ENCODE measurements at places on chromosomes 6 and 20.

DNA sequence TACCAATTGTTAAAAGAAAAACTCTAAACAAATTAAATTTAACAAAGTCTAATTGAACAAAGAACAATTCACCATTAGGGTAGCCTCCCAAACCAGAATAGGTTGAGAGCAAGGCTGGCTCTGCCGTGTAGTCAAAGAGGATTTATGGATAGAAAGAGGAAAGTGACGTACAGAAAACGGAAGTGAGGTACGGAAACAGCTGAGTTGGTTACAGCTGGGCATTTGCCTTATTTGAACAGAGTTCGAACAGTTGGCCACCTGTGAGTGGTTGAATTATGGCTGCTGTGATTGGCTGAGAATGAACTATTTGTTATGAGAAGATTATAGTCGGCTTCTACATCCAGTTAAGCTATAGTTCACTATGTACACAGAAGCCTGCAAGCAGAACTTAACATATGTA is 18.5 kb upstream of the ISM1 start:
- DNase-seq, result no peak

- no peak for DNase-seq
Observed at GRCh38 chr20:47336129-47336754, 20.3 kb downstream of the ZMYND8 start.

- no peak for DNase-seq
Observed at GRCh38 chr6:76166297-76166696, 93.8 kb upstream of the IMPG1 start.

- no peak for DNase-seq
Observed at GRCh38 chr20:428658-429200, 20.6 kb downstream of the RBCK1 start.

GRCh38 chr6:153568628-153569027 is 437.5 kb upstream of the RGS17 start:
- no peak for DNase-seq

DNA sequence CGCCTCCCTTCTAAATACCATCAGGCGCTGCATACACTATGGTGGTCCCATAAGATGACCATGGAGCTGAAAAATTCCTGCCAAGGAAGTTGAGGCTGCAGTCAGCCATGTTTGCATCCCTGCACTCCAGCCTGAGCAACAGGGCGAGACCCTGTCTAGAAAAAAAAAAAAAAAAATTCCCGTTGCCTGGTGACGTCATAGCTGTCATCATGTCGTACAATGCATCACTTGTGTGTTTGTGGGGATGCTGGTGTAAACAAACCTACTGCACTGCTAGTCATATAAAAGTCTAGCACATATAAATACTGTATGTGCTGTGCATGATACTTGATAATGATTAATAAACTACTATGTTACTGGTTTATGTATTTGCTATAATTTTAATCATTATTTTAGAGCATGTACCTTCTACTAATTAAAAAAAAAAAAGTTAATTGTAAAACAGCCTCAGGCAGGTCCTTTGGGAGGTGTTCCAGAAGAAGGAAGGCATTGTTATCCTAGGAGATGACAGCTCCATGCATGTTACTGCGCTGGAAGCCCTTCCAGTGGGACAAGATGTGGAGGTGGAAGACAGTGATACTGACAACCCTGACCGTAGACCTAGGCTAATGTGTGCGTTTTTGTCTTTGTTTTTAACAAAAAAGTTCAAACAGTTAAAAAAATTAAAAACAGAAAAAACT is 132.6 kb downstream of the BANF2 start:
- DNase-seq, result no peak

DNA sequence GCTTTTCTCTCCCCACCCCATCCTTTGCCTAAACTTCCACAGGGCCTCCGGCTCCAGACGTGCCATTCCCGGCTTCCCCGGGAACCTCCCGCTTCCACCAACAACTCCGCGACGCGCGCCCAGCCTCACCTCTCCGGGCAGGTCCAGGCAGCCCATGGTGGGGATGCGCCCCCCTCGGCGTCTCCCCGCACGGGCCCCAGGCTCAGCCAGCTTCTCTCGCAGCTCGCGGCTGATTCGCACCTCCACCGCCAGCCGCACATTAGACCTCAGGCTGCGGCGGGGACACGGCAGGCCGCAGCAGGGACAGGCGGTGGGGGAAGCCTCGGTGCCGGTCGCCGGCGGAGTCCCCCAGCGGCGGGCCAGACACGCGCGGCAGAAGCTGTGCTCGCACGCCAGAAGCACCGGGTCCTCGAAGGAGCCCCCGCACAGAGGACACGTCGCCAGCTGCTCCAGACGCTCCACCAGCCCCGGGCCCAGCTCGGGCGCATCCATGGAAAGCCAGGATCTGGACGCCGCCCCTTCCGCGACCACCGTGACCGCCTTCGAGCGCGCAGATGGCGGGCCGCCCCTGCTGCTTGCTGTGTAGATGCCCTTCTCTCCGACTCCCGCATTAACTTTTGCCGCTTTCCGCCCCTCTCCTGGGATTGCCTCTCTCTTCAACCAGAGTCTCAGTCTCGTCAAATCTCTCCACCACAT is at the start of gene RNF39:
RNF39 (minus strand) TSS at position 676 of the 696 bp plus-strand sequence; CDS start at position 492, 184 bp downstream.
- no peak for DNase-seq

GRCh38 chr6:152846825-152847224 is 96.2 kb downstream of the VIP start:
- DNase-seq, result no peak

GRCh38 chr6:159759645-159760044 is 2.2 kb upstream of the ACAT2 start:
- DNase-seq, result no peak

DNA sequence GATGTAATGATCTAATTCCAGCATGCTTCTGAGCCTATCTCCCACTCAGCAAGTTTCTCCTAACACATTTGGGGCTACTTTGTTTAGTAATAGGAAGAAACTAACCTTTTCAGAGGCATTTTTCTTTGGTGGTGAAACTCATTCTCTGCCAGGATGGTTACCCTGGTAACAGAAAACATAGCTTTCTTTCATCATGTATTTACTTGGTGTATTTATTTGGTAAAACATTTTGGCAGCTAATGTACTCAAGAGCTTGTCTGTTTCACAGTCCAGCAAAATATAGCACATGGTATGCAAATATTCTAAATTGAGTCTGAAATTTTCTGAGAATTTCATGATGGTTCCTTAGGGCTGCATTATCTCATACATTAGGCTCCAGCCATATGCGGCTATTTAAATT is 100.0 kb downstream of the SLC35B3 start:
- DNase-seq, result no peak

DNA sequence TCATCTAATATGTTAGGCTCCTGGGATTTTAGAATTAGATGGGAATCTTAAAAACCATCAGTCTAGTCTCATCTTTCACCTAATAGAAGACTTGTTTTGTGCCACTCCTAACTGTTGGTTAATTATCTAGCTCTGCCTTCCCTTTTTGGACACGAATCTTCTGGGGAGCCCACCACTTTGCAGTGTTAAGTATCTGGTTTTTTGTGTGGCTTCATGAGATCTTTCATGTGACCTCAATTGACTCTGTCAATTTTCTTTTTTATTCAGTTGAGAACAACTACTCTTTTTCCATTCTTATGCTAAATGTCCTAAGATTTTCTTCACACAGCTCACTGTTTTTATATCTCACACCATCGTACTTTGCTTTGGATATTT is 16.9 kb downstream of the TBPL1 start:
- DNase-seq, result no peak

GRCh38 chr20:3606021-3606420 is 57.2 kb downstream of the GFRA4 start:
- DNase-seq, result no peak

GRCh38 chr6:75568100-75568499 is 33.6 kb upstream of the SENP6 start:
- no peak for DNase-seq

DNA sequence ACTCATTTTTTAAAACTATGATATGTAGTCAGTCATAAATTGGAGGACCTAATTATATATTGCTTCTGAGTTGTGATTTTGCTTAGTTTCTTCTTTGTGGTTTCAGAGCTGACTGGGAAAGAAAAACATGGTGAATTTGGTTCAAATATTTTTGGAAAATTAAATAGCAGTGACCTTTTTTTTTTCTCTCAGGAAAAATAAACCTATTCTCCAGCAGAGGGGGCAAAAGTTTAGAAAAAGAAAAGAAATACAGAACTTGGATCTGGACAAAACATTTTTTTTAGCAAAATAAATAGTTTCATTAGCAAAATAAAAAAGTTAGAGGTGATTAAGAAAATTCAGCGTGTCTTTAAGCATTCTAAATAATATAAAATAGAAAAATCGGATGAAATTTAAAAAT is 10.2 kb downstream of the COL10A1 start:
- DNase-seq, result no peak

DNA sequence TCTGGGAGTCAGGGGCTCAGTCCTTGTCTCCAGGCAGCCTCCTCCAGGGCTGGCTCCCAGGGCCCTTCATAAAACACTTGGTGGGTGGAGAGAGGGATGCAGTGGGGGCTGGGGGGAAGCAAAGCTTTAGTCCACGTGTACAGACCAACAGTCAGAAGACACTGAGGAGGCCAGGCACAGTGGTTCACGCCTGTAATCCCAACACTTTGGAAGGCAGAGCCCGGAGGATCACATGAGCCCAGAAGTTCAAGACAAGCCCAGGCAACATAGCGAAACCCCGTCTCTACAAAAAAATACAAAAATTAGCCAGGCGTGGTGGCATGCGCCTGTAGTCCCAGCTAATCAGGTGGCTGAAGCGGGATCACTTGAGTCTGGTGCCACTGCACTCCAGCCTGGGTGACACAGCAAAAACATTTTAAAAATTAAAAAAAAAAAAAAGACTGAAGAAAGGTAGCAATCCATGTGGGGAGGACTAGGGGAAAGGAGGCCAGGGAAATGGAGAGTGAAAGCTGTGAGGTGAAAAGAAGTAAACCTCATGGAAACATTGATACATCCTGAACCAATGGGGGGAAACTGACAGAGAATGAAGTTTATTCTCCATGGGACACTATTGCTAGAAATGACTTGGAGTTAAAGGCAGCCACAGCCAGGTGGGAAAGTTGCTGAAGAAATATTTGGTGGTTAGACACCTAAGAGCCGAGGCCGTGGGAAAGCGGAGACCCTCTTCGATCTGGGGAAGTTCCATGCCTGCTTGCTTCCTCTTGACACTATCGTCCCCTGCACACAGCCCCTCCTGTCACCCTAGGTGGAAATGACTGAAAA is 35.4 kb downstream of the PIM1 start:
- no peak for DNase-seq

GRCh38 chr6:137290601-137291261 is 71.5 kb upstream of the IFNGR1 start:
- no peak for DNase-seq

DNA sequence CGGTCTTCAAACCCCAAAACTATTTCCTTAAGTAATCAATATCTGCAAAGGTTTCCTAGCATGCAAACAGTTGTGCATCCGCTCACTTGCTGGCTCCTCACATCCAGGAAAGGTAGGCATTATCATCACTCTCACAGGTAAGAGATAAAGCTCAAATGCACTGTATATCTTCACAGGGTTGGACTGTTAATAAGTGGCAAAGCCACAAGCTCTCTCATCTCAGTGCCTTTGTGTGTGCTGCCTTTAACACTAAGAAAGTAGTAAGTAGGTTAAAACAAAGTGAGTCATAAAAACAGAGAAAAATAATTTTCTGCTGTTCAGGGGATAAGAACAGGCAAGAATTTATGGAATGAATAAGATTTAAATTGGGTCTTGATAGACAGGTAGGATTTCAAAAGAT is 21.3 kb downstream of the MAN1A1 start:
- no peak for DNase-seq

- no peak for DNase-seq
Observed at GRCh38 chr20:50625986-50626677, 65.2 kb downstream of the RIPOR3 start.

DNA sequence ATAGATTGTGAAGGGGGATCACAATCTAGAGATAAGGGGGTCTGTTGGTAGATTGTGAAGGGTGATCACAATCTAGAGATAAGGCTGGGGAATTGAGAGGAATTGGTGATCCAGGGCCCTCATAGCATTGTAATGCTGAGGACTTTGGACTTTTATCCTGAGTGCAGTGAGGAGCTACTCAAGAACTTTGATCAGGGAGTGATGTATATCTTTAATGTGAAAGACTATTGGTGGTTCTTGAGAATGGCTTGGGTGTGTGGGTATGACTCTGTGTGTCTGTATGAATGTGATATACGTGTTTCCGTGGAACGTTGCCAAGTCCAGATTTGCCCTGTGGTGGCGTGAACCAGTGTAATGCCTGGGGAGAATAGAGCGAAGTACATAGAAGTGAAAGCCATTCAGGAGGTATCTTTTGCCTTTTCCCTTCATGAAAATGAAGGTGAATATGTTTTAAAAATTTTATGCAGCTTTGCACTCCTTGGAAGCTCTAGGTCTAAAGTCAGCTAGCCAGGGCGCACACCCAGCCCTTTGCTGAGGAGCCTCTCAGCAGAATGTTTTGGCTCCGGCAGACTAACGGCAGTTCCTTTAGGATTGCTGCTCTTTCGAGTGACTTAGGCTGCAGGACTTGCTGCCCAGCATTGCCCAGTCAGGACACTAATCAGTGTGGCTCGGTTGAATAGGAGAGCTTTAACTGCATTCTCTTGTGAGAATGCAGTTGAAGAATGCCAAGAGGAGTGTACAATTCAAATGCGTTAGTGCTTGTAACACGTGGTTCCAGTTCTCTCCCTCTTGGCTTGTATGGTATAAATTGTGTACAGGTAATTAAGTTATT is 3.5 kb downstream of the ZFAND3 start:
- no peak for DNase-seq

GRCh38 chr6:51273228-51273961 is 454.7 kb downstream of the TFAP2B start:
- no peak for DNase-seq

DNA sequence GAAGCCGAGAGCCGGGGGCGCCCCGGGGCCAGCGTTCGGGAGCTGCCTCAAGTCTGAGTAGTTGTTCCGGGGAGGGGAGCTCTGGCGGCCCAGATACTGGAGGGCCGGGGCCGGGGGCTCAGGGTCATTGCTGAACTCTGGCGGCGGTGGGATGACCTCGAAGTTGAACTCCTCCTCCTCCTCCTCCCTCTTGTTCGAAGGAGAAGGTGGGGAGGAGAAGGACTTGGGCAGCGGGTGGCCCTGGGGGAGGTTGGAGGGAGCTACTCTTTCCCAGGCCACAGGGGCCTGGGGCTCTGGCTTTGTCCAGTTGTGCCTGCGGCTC is 37.7 kb downstream of the C6orf132 start:
- DNase-seq, result no peak

GRCh38 chr6:118784641-118785164 is 109.2 kb upstream of the ASF1A start:
- no peak for DNase-seq

DNA sequence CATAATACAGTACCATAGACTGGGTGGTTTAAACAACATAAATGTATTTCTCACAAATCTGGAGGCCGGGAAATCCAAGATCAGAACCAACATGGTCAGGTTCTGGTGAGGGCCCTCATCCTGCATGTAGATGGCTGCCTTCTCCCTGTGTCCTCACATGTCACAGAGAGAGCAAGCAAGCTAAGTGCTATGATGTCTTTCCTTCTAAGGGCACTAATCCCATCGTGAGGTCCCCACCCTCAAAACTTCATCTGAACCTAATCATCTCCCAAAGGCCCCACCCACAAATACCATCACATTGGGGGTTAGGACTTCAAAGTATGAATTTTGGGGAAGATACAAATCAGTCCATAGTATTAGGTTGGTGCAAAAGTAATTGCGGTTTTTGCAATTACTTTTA is 56.8 kb downstream of the CCDC170 start:
- DNase-seq, result no peak
